ENCODE measurements at places on chromosomes 7 and 10. TPM values are rescaled to one million over a fixed set of nuclear protein-coding genes. Genes with fewer than 3 reads are reported as not detected.
A peak's percentile ranks its signal among the peaks of the same experiment; 100 is the strongest.

YWHAG gene
- total RNA-seq, result 200 TPM

PYROXD2 gene
- total RNA-seq, result 5.0 TPM

STEAP2 gene
- 1.6 TPM for total RNA-seq

GRID2IP gene
- total RNA-seq, result 0.61 TPM

AMPH gene
- total RNA-seq, result 32.4 TPM

DNA sequence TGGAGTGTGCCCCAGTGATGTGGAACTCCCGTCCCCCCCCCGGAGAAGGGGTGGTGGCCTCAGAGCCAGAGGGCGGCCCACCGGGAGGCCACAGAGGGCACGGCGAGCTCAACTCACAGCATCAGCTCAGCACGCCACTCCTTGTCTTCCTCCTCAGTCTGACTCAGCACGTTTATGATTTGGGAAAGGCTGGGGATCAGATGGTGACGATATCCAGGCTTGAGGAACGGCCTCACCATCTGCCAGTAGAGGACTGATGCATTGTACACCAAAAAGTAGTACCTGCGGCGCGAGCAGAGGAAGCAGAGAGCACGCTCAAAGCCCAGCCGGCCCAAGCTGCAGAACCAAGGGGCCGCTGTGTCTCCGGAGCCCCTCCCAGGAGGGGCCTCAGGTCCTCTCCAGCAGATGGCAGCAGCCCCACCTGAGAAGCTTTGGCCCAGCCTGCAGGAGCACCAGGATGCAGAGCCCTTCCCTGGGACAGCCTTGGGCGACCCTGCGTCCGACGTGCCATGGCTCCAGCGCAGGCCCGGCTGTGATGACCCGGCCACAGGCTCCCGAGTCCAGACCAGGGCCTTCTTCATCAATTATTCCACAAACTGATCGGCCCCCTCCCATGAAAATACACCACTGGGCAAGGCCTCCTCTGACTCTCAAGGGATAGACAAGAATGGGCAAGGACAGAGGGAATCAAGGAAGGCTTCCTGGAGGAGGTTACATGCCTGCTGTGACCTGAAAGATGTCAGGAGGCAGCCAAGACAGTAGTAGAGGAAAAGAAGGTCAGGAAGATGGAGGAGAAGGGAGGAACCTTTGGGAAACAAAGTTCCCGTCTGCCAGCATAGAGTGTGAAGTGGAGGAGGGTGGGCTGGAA, 3.7 kb downstream of the CFAP46 start:
- peaks cover 5% of the 10 kb centered on the region for H3K4me1 ChIP-seq
- H3K27me3 ChIP-seq, result peaks cover 15% of the 10 kb centered on the region
- H3K36me3 ChIP-seq, result no peaks in the 10 kb centered on the region
- H3K27ac ChIP-seq, result no peak overlapping the region
- no peak overlapping the region for H3K4me3 ChIP-seq
- no peak for DNase-seq

DNA sequence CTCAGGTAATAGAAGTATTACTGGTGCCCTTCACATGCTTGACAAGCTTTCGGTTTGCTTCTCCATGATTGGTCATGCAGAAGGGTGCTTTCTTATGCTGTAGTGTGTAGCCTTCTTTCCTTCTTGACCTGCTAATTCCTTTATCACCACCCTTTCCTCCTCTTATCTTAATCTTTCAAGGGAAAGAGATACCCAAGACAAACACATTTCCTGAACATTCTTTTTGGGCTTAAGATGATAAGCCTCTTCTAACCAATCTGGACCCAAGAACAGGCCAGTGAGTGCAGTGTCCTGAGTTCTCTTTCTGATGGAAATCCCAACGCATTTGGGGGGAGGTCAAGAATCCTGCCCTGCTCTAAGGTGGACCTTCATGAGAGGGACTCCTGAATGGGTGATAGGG, 33.8 kb downstream of the BMPER start:
- H3K4me1 ChIP-seq, result no peaks in the 10 kb centered on the region
- H3K27ac ChIP-seq, result no peak overlapping the region
- H3K36me3 ChIP-seq, result no peaks in the 10 kb centered on the region
- no peak for DNase-seq

DNA sequence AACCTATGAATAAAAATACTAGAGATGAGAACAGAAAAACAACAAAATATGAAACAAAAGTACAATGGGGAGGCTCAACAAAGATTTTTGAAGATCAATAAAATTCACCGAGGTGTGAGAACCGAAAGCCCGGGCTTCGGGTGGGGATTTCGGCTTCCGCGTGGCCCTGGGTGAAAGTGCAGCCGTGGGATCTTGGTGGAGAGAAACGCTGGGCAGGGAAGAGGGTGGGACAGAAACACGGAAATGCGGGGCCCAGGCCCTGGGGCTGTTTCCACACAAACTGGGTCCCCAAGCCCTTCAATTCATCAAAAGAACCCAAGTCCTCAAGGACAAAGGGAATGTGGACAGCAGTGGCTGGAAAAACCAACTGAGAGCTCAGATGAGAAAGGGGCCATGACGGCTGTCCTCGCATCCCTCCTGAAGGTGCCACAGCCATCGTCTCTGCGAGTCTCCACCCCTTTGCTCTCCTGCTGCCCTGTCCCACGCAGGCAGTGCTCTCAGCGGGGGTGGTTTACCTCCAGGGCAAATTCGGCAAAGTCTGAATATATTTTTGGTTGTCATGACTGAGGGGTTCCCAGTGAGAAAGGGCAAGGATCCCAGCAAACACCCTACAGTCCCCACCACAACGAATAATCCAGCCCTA, 19.7 kb downstream of the FOXL3 start:
- no peak overlapping the region for H3K4me3 ChIP-seq
- H3K4me1 ChIP-seq, result no peaks in the 10 kb centered on the region
- no peaks in the 10 kb centered on the region for H3K36me3 ChIP-seq

GRCh38 chr7:94154858-94155257, 150.7 kb upstream of the BET1 start:
- DNase-seq, result no peak
- no peak overlapping the region for H3K27ac ChIP-seq
- H3K4me1 ChIP-seq, result peaks cover 5% of the 10 kb centered on the region
- H3K4me3 ChIP-seq, result no peak overlapping the region
- H3K27me3 ChIP-seq, result no peaks in the 10 kb centered on the region

DNA sequence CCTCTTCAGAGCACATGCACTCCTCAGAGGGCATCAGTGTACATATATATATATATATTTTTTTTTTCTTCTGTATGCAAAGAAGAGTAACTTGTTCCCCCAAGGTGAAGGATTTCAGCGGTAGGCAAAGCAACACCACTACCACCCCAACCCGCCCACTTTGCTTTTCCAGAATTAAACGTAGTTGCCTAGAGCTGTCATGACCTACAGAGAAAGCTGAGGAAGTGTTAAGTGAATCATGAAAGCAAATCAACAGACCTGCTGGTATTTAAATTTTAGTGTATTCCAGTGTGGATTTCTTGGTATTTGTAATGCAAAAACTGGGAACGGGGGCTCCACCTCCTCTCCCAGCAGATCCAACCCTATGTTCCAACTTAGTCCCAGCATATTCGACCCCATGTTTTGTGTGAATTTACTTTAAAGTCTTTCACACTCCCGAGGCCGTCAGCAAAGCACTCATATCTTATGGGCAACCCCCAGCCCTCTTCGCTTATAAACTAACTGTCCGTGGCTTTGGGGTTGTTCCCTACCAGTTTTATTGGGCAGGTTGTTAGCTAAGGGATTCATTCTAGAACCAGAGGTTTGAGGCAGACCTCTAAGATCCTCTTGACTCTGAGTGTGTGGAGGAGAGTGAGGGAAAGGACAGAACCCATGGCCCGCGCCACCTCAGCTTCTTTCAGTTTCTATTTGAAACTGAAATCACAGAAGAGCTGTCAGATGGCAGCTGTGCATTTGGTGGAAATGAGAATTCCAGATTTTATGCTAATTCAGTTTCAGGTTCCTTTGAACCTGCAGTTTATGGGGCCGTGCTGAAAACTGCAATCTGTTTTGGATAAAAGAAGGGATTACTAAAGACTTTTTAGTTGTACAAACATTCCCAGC, 450.2 kb upstream of the GALNT17 start:
- H3K4me3 ChIP-seq, result no peak overlapping the region
- peaks cover 7% of the 10 kb centered on the region for H3K36me3 ChIP-seq
- DNase-seq, result no peak
- H3K27me3 ChIP-seq, result peaks cover 10% of the 10 kb centered on the region
- H3K27ac ChIP-seq, result no peak overlapping the region
- H3K4me1 ChIP-seq, result no peaks in the 10 kb centered on the region

DNA sequence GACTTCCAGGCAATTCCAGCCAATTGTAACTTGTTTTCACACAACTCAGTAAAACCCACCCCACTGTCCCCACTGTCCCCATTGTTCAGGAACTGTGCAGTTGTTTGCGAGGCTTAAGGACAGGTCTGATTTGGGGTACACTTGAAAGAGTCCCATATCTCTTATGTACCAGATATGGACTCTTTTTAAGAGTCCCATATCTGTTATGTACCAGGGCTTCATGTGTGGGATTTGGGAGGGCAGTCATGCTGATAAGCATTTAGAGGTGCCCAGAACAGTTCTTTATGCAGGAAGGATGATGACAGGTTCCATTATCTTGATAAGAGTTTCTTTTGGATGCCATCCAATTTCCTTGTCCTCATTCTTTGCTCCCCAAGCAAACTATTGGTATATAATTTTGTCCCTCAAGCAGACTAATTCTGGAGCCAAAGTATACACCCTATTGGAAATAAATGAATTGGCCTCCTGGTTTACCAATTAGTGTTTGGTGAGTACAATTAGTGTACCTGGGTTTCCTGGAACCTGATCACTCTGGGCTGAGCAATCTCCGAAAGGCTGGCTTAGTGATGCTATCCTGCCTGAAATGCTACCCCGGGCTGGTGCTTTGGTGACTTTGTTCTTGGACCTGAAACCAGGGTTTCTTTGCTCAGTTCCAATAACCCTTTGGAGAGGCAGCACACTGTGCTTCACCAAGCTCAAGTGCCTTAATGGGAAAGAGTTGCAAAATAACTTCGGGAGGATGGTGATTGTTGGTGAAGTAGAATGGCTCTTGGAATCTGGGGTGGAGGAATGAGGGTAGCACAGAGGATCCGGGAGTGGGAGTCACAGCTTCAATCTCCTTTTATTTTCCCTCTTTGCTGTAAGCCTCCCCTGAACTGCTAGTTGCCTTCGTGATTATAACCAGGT, 6.2 kb upstream of the DMBT1 start:
- peaks cover 30% of the 10 kb centered on the region for H3K27me3 ChIP-seq
- H3K4me1 ChIP-seq, result no peaks in the 10 kb centered on the region
- no peaks in the 10 kb centered on the region for H3K36me3 ChIP-seq
- H3K27ac ChIP-seq, result no peak overlapping the region

- H3K4me3 ChIP-seq, result no peak overlapping the region
- DNase-seq, result no peak
- H3K36me3 ChIP-seq, result no peaks in the 10 kb centered on the region
- H3K27me3 ChIP-seq, result no peaks in the 10 kb centered on the region
Measured at GRCh38 chr7:7805511-7806153, 87.2 kb upstream of the RPA3 start.

DNA sequence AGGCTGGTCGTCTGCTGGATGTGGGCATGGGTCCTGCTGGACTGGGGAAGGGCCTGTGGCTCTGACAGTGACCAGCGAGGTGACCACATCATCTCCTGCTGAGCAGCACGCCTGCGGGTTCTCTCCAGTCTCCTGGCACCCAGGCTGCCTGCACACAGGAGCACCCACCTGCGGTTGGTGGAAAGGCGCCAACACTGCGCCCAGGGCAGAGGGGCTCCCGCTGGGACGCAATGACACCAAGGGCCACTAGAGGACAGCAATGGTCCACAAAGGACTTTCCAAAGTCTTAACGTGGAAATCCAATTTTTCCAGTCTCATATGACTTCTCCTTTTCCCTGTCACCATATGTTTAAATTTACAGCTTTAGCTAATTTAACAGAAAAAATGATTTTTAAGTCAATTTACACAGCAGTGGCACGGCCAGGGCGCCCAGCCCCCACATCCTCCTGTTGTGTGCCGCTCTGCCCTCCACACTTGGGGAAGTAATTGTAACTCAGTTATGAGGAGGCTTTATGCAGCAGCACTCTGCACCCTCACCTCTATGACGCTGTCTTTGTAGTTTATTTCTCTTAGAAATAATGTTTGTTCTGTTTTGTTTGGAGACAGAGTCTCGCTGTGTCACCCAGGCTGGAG, 38.1 kb downstream of the CFAP46 start:
- no peak overlapping the region for H3K4me3 ChIP-seq
- H3K27me3 ChIP-seq, result peaks cover 17% of the 10 kb centered on the region
- H3K4me1 ChIP-seq, result no peaks in the 10 kb centered on the region

- H3K4me1 ChIP-seq, result peaks cover 19% of the 10 kb centered on the region
- H3K36me3 ChIP-seq, result peaks cover 10% of the 10 kb centered on the region
- H3K27me3 ChIP-seq, result no peaks in the 10 kb centered on the region
- no peak overlapping the region for H3K4me3 ChIP-seq
- DNase-seq, result no peak
- peak overlapping the region; percentile 14 for H3K27ac ChIP-seq
Measured at GRCh38 chr7:140604760-140605159, 35.9 kb downstream of the DENND2A start.

GRCh38 chr10:133442191-133442966, 11.4 kb upstream of the SCART1 start:
- H3K4me1 ChIP-seq, result no peaks in the 10 kb centered on the region
- no peak overlapping the region for H3K27ac ChIP-seq
- no peaks in the 10 kb centered on the region for H3K27me3 ChIP-seq
- no peak for DNase-seq
- no peak overlapping the region for H3K4me3 ChIP-seq

DNA sequence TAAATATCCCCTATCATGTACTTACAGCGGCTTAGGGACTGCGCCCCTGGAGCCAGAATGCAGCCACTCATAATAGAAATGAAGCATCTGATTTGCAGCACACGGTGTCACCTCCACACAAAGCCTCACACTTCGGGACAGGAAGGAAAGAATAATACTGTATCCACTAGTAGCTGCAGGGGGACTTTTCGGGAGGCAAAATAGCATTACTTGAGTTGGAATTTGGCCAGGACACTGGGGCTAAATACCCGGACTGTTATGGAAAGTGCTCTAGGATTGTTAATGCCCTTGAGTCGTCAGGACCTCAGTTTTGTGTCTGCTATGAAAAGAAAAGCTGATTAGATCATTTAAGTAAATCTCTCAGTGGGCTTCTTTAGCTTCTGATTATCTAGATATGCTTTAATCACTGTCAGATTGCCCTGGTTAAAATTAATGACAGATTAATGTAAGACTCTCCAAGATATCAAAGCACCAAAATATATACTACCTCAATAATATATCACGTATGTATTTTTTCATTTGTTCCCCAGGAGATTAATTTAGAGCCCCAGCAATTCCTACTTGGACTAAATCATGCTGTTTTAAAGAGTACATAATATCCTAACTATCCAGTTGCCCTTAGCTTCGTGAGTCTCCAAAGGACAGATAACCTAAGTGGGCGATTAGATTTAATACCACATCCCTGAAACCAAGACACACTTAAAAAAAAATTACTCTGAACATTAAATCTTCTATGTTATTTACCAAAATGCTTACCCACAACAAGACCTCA, 173.0 kb upstream of the NEBL start:
- H3K4me1 ChIP-seq, result peaks cover 15% of the 10 kb centered on the region
- DNase-seq, result no peak
- H3K27me3 ChIP-seq, result no peaks in the 10 kb centered on the region
- no peak overlapping the region for H3K27ac ChIP-seq
- H3K36me3 ChIP-seq, result no peaks in the 10 kb centered on the region
- no peak overlapping the region for H3K4me3 ChIP-seq
